ENCODE measurements at places on chromosomes 4 and X.

GRCh38 chr4:106773076-106773905, 262.8 kb downstream of the DKK2 start:
- DNase-seq, result no peak

DNA sequence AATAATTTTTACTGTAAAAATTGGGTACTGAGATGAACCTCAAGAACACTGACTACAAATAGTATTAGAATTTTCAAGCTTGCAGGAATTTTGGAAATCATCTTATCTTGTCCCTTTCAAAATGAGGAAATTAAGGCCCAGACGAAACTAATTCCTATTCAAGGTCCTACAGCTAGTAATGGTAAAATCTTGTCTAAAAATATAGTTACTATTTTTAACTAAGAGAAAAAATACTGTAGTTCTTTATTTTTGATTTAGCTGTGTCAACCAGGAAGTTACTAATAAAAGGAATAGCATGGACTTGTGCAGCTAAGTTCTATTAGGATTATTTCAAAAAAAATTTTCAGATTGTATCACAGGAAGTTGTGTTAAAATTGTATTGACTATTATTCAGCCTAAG, 12.7 kb downstream of the PRIMPOL start:
- no peak for DNase-seq

GRCh38 chr4:47968847-47969246, 47.6 kb downstream of the CNGA1 start:
- DNase-seq, result no peak

DNA sequence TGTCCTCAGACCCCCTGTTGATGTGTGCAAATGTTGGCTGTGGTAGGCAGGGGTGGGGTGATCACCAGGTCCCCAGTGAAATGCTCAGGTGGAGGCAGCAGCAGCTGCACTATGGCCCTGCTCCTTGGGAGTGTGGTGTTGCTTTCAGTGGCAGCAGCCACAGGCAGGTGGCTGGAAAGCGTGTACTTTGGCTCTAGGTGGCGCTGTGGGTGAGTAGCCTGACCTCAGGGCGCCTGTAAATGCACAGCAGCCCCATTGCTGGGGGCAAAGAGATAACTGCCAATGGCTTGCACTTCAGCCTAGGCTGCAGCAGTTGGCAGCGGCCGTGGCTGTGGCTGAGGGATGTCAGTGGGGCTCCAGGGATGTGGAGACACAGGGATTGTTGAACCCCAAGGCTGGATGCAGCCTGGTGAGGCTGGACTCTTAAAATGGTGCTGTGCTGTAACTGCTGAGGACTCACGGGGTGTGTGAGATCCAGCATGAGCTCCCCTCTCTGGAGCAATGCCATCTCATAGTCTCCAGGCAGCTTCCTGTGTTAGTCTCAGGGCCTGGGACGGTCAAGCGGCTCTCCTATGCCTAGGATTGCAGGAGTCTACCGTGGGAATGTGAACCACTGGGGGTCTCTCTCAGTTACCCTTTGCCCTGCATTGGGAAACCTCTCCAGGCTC, 421.7 kb upstream of the HTR2C start:
- no peak for DNase-seq

DNA sequence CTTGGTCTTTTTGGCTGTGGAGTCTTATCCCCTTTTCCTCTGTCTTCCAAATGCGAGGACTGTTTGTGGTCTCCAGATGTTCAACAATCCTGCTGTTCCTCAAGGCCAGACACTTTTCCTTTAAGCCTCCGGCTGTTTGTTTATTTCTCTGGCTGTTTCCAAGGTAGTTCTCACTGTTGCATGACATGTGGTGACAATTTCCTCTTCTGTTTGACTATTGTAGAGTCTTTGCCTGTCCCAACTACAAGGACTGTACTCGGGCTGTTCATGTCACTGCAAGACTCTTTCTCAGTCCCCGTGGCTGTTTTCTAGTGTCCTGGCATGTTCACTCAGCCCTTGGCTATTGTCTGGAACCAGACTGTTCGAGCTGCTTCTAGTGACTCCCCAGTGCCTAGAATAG, 50.6 kb downstream of the ZNF157 start:
- no peak for DNase-seq

GRCh38 chr4:80731436-80731835, 299.1 kb upstream of the BMP3 start:
- DNase-seq, result no peak

DNA sequence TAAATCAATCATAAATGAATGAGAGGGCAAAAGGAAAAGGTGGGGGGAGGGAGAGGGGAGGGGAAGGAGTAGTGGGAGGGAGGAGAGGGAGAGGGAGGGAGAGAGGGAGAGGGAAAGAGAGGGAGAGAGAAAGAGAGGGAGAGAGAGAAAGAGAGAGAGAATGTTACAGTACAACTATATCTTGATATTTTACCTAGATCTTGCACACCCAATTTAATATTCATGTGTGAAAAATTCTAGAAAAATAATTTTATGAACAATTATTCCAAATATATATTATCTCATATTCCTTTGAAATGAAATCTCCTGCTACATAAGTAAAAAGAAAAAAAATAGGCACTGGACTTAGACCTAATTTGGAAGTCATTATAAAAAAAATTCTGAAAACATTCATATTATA, 120.0 kb downstream of the SCLT1 start:
- no peak for DNase-seq

DNA sequence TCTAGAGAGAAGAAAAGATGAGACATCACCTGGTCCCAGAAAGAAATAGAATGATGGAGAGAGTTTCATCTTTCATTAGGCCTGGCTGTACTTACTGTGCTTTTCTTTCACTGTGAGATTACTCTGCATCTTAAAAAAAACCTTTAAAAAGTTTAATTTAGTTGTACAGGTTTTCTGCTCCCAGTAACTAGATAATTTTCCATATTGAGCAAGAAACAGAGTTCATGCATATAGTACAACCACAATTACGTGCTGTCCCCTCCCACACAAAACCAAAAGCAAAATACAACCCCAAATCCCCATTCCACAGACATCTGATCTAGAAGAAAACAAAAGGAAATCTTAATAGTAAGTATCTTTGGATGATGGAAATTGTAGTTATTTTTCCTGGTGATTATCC, 371.2 kb downstream of the SH2D1A start:
- no peak for DNase-seq
